ENCODE measurements at places on chromosomes 5 and 9.

- DNase-seq, result no peak
Observed at GRCh38 chr9:135281791-135282737, 194.6 kb downstream of the OLFM1 start.

- DNase-seq, result no peak
Observed at GRCh38 chr9:117268847-117269446, 145.9 kb downstream of the ASTN2 start.

GRCh38 chr5:41925555-41925951 lies 472 bp downstream of the FBXO4 start:
- no peak for DNase-seq

- DNase-seq, result no peak
Observed at GRCh38 chr5:39608024-39608423, 183.2 kb upstream of the DAB2 start.

DNA sequence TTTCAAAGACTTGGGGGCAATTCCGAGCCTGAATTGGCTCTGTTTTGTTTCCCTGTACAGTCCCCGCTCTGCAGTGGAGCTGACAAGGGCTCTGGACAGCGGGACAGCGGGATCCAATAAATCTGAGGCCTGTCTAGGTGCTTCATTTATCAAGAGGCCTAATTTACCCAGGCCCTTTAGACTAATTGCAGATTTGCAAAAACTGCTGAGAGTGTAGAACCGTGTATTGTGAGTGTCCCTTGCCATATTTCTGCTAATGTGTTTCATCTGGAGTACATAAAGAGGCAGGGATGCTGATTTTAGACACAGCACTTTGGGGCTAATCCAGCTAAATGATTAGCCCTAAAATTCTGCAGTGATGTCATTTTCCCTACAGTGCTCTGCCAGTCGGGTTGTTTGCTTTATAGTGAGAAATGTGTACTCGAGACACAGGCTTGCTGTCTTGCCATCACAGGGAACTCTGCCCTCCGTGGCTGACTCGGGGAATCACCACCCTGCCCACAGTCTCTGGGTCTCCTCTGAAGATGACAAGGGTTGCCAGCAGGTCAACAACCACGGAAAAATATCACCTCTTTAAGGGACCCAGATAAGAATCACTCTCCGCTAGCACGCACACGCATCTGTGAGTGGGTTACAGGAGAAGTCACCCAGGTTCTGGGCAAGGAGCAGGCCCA lies 592.0 kb downstream of the BNC2 start:
- DNase-seq, result no peak

GRCh38 chr9:6414247-6414641 lies 1.2 kb downstream of the UHRF2 start:
- DNase-seq, result no peak

DNA sequence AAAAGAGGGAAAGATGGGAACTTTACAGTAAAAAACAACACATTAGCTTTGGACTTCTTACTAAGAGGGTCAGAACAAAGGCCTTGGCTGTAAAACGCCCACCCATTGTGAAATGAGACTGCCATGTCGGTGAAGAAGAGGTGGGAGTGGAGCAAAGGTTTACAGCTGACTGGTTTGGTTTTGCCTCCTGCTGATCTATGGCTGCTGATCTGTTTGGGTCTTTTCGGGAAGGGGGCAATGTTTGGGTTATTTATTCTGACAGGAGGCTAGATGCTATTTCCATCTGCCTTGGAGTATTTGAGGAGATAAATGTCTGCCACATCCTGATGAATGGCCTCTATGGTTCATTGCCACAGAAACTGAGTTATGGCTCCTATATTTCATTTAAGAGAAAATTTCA lies 408.7 kb downstream of the TLE4 start:
- no peak for DNase-seq

DNA sequence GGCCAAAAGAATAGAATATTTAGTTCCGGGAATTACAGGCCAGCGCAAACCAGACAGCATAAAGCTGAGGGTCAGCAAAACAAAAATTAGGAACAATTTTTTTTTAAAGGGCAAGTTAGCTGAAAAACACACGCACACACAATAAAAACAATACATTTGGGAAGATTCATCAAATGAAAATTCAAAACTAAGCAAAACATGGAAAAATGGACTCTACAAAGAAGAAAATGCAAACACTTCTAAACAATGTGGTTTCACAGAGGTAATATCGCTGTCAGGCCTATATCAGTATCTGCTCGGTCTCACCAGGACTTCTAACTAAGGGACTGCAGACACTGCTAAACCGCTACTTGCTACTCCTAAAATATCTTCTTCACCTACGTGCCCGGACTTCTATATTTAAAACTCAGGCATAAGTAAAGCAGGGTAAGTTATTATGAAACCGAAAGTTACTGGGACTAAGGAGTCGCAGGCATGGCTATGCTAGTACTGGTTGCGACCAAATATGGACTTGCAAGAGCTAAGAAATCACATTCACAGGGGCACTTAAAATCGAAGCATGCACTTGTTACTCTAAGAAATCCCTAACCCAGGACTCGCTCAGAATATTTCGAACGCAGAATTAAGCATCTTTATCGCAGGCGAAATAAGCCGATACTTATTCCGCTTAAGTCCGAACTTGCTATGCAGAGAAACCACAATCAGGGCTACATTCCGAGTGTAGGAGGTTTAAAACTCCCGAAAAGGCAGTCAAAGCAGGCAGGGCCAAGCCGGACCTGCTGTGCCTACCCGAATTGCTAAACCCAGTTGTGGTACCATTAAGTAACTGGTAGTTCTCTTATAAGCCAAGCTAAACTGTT lies 2.3 kb downstream of the ANXA2R start:
- no peak for DNase-seq

GRCh38 chr5:98330871-98331270 lies 442.6 kb upstream of the RGMB start:
- DNase-seq, result no peak

Measured in activated T-cell treated with anti-CD3 and anti-CD28 coated beads for 1 hour (primary cell).